CD4-positive, alpha-beta T cell treated with Interleukin-2 at 100 ng/mL for 4 hours (primary cell): ENCODE measurements at places on chromosomes 1 and 21.

DNA sequence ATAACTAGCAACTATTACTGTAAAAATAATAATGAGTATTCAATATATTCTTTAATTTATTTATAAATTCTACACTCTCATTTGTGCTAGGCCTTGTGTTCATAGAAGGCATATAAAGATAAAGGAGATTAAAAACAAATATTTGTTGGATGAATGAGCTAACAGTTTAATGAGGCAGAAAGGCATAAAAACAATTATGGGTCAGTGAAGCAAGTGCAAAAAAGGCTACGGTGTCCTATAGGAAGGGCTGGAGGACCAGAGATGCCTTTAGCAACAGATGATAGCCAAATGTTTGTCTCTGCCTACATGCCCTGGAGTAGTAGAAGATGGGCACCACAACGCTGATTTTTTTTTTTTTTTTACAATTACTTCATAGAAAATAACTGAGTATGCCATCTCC is 45.7 kb downstream of the PTGS2 start:
- DNase-seq: no peak

GRCh38 chr1:228875741-228876140 is 140.5 kb downstream of the RHOU start:
- DNase-seq: no peak

DNA sequence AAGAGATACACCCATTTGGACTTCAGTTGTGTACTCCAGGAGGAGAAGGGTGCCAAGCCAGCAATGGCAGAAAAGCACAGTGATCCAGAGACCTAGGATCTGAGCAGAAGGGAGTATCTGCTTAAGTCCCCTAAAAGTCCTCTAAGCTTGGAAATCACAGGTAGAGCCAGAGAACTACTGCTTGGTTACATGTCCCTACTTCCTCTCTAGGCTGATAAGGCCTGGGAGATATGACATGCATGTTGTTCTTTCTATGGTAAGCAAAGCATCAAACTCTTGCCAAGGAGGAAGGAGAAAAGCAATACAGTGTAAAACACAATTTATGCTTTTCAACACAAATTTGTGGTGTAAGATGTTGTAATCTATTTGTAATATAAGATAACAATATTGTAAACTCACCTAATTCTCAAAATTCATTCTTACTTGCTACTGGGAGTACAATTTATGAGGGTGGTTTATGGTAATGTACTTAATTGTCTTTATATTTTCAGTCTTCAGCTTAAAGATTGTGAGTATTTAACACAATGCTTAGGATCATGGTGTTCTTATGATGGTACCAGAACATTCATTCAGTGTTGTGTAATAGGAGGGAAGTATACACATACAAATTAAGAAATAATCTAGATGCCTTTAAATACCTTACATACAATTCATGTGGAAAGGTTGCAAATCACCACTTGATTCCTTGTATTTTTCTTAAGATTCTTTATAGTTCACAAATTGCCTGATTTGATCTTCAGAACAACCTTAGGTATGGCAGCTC is 49.1 kb upstream of the GNG12 start:
- DNase-seq: no peak

DNA sequence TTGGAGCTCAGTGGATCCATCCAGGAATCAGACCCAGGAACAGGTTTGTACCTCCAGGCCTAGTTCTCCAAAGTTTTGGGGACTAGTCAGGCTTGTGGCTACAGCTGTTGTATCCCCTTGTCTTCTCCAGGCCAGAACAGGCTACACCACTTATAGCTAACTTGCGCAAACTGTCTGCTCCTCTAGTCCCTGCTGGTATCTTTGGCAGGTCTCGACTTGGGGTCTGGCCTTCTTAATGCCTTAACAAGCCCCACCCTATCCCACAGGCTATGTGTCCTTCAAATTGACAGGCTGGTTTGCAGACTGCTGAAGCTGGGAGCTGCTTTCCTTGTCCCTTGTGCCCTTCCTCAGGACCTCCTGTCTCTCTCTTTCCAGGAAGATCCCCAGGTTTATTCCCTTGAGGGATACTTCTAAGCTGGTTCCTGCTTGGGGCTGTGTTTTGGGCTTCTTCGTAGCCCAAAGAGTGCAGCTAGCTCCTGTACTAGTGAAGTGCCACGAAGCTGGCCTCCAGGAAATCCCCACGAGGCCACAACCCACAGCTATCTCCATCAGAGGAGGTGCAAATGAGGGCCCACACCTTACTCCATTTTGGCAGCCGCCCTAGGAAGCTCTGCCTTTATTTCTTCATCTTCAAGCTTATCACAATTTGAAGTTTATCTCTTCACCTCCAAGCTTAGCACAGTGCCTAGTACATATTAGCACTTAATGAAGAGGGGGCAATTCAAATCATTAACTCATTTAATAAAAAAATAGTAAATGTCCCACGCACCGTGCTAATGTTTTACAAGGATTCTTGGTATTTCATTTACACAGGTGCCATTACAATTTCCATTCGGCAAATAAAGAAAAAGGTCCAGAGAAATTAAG is 683 bp upstream of the DMAP1 start:
- DNase-seq: peak; percentile 61

DNA sequence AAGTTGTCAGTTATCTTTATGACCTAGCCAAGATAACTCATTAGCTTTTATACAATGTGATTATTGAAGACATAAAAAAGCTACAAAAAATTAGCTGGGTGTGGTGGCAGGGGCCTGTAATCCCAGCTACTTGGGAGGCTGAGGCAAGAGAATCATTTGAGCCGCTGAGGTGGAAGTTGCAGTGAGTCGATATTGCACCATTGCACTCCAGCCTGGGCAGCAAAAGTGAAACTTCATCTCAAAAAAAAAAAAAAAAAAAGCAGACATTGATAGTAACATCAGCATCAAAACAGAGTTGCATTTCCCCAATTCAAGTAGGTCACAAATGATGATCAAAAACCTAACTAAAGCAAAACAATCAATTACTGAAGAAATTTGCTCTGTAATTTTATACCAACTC is 191.4 kb downstream of the PTGER3 start:
- no peak for DNase-seq
